PC-9 (cell line): ENCODE measurements at places on chromosomes 2 and 18.

GRCh38 chr2:119366161-119366648 is 429 bp downstream of the C2orf76 start:
- no peak for DNase-seq

- DNase-seq: no peak
Observed at GRCh38 chr2:6864923-6865345, 773 bp downstream of the CMPK2 start.

- no peak for DNase-seq
Observed at GRCh38 chr2:191148791-191149190, 2.0 kb downstream of the STAT4 start.

DNA sequence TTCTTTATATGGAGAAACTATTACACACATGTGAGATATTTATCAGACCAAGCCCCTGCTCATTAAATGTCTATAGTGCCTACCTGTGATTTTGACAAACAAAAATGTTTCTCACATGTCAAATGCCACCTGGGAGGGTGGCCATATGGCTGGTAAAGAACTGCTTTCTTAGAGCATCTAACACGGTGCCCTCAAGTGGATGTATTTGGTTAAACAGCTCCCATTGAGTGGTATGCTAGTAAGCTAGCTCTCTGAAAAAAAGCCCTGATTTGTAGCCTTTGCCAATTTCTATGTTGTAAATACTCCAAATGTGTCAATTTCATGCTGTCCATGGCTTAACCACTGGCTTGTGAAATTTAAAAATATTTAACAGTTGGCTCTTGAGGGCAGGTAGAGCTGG is 94.6 kb downstream of the PMAIP1 start:
- DNase-seq: no peak

- DNase-seq: no peak
Observed at GRCh38 chr2:226678422-226678821, 121.2 kb downstream of the IRS1 start.

- no peak for DNase-seq
Observed at GRCh38 chr2:199756211-199756610, 94.8 kb downstream of the FTCDNL1 start.

GRCh38 chr18:51194604-51195003 is 2.9 kb downstream of the MEX3C start:
- DNase-seq: no peak

- DNase-seq: peak; percentile 31
Observed at GRCh38 chr18:52288403-52289004, 51.5 kb upstream of the DCC start.

- peak; percentile 59 for DNase-seq
Observed at GRCh38 chr2:113390124-113390849, 47.2 kb upstream of the ZNG1B start.

GRCh38 chr18:55245211-55245614 is 286.0 kb upstream of the CCDC68 start:
- no peak for DNase-seq

- no peak for DNase-seq
Observed at GRCh38 chr18:51184091-51184457, 13.4 kb downstream of the MEX3C start.

DNA sequence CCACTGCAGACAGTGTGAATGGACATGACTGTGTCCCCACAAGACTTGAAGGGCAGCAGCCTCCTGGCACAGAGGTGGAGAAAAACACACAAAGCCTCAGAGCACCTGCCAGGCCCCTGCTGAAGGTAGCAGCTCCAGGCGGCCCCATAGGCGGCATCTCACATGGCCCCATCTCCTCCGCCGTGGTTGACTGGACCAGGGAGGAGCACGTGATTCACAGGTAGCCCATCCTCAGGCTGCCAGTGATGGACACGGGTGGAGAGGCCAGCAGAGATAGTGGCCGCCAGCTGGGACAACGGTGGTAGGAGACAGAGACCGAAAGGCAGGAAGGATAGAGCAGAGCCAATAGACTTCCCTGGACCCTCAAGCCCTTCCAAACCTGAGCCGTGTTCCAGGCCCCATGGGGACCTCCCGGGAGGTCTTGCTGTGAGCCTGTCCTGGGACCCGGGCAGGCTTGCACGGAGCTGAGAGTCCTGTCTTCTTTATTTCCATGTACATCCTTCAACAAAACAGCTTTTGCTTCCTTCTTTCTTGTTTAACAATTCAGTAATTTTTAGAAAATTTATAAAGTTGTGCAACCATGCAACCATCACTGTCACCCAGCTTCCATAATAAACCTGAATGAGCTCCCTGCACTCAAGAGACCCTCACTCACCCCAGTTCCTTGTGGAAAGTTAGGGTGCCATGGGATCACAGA is 26.9 kb downstream of the GPR55 start:
- DNase-seq: no peak

GRCh38 chr2:36335597-36335996 is 20.0 kb upstream of the CRIM1 start:
- no peak for DNase-seq

- DNase-seq: no peak
Observed at GRCh38 chr2:189783451-189783926, 650 bp downstream of the ORMDL1 start.

DNA sequence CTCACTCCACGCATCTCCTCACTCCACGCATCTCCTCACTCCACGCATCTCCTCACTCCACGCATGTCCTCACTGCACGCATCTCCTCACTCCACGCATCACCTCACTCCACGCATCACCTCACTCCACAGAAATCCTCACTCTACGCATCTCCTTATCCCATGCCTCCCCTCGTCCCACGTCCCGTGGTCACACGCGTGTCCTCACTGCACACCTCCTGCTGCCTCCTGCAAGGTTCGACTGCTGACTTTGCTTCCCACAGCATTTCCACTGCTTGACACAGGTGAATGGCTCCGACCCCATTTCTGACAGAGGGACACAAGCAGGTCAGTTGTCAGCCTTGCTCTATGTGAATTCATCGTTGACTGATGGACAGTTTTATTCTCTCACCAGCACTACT is 103.0 kb downstream of the USP40 start:
- DNase-seq: no peak

- DNase-seq: peak; percentile 50
Observed at GRCh38 chr18:76687304-76687962, 134.9 kb upstream of the ZNF236 start.
